ENCODE measurements at places on chromosomes 13 and 19. TPM values are rescaled to one million over a fixed set of nuclear protein-coding genes. Genes with fewer than 3 reads are reported as not detected.
A peak's percentile ranks its signal among the peaks of the same experiment; 100 is the strongest.

CYP4F22 gene
- total RNA-seq = 0.07 TPM

LGALS7 gene
- not detected for total RNA-seq

VRK3 gene
- total RNA-seq = 26.0 TPM

- peak; percentile 30 for DNase-seq
These were observed 2.7 kb downstream of the TNPO2 start for GRCh38 chr19:12720851-12721655.

DNA sequence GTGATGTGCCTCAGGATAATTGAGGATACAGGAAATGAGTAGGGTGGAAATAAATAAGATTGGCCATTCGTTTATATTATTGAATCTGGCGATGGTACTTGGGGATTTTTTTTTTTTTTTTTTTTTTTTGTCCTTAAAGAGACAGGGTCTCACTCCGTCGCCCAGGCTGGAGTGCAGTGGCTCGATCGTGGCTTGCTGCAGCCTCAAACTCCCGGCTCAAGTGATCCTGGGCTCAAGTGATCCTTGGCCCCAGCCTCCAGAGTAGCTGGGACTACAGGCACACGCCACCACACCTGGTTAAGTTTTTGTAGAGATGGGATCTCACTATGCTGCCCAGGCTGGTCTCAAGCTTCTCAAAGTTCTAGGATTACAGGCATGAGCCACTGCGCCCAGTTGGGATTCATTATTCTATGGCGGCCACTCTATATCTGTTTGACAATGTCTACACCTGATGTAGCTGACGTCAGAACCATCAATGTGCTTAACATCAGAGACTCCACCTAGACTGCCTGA lies 2.7 kb upstream of the MAMSTR start:
- no peak for DNase-seq

- no peak for DNase-seq
These were observed 3.3 kb upstream of the KLK15 start for GRCh38 chr19:50836543-50837195.

GRCh38 chr19:5503598-5503997 lies 48.4 kb downstream of the ZNRF4 start:
- peak; percentile 19 for DNase-seq

PHLDB3 gene
- 29.0 TPM for total RNA-seq

GRCh38 chr13:113739527-113740285 lies 19.3 kb upstream of the TMEM255B start:
- DNase-seq = no peak

DNA sequence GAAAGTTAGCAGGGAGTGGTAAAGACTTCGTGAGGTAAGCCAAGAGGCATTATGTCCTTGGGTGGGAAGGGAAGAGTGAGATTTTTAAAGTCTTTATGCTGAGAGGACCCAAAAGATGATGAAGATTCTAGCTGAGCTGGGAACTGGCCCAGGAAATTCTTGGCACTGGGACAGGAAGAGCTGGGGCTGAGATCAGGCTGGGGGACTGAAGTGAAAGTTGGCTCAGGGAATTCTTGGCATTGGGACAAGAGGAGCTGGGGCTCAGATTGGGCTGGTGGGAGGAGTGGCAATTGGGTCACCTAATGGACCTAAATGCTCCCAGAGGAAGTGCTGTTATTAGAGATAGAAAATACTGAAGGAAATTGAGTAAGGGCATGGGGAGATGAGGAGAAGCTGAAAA lies 8.8 kb downstream of the SCEL start:
- peak; percentile 66 for DNase-seq

DNA sequence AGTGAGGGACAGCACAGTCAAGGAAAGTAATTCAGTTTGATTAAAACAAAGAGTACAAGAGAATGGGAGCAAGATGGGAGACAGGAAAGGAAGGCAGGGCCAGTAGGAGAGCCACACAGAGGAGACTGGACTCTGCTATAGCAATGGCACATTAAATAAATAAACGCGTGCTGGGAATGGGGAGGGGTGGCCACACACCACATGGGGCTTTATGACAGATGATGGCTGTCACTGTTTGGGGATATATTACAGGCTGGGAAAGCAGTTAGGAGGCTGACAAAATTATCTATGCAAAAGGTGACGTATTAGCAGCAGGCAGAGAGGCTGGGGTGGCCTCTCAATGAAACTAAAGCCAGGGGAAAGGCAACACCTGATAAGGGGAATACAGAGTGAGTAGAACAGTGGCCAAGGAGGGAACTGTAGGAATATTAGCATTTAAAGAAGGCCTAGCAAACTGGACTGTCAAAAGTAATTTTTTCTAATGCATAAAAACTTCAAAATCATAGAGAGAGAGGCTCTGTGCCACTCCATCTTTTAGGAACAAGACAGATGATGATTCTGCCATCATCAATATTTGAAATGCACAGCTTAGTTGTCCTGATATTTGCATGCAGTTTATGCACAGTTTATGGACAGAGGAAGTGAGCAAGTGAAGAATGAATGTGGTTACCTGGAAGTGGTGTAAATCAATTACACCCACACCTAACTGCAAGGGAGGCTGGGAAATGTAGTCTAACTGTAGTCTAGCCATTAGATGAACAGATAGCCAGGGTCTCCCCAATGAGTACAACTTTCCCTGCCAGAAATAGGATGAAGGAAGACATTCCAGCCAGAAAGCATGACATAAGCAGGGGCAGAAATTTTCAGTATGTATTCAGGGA lies 346.5 kb downstream of the FOXO1 start:
- DNase-seq = peak; percentile 36

THAP8 gene
- 0.95 TPM for total RNA-seq

- no peak for DNase-seq
These were observed 72.2 kb downstream of the KCTD15 start for GRCh38 chr19:33868788-33869412.

GPR18 gene
- total RNA-seq = not detected

DNA sequence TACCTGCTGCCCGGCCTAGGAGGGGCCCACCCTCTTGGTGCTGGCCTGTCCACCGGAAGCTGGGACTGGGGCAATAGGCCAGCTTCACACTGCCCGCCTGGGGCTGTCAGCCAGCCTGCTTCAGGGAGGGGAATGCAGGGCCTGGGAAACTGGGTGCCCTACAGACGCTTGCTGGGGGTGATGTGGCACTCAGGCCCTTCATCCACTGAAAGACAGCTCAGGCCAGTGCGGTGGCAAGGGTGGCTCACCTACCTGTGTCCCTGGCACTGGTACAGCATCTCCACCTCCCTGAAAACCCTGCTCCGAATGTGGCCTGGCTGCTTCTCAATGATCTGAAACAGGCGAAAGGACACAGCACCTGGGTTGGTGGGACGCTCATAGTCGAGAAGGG lies 7.8 kb downstream of the MKNK2 start:
- DNase-seq = no peak

- peak; percentile 53 for DNase-seq
These were observed 80.3 kb upstream of the FRY start for GRCh38 chr13:31951215-31951678.

GRCh38 chr19:42285988-42286348 lies 16.0 kb upstream of the PRR19 start:
- no peak for DNase-seq

DNA sequence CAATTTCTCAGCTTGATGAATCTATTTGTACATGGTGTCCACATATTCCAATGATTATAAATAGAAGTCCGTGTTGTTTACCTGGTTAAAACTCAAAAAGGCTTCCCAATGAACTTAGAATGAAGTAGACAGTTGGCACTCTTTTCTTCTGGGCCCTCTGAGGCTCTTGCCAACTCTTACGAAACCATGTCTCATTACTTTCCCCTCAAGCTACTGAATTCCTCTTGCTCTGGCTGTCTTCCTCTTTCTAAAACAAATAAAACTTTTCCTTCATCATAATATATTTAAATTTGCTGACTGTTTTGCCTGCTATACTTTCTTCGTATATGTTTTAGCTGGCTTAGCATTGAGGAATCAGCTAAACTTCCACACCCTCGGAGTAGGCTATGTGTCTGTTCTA lies 139.7 kb downstream of the SLITRK6 start:
- peak; percentile 56 for DNase-seq

- no peak for DNase-seq
These were observed 1.6 kb downstream of the TRIM28 start for GRCh38 chr19:58545286-58546018.

Data from PC-3 (cell line).